ENCODE measurements at places on chromosomes 7 and 10. TPM values are rescaled to one million over a fixed set of nuclear protein-coding genes. Genes with fewer than 3 reads are reported as not detected.

- DNase-seq, result no peak
These were observed 200.0 kb downstream of the POLR1F start for GRCh38 chr7:19508821-19509220.

DNA sequence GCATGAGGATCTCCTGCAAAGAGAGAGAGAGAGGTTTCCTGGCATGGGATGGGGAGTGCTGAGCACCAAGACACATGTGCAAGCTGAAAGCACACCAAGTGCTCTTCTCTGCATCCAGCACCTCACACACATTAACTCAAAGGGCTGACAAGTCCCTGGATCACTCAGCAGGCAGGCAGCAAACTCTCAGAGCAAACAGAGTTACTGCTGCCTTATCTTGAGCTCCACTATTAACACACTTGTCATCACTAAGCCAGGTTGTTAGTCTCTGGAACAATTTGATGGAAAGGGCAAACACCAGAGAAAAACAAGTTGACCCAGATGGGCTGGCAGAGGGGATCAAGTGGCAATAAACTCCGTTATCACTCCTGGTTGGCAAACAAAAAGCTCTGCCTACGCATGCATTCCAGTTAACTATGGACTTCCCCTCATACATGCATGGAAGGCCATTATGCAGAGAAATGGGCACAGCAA, 349.9 kb downstream of the KCNMA1 start:
- DNase-seq, result no peak

DNA sequence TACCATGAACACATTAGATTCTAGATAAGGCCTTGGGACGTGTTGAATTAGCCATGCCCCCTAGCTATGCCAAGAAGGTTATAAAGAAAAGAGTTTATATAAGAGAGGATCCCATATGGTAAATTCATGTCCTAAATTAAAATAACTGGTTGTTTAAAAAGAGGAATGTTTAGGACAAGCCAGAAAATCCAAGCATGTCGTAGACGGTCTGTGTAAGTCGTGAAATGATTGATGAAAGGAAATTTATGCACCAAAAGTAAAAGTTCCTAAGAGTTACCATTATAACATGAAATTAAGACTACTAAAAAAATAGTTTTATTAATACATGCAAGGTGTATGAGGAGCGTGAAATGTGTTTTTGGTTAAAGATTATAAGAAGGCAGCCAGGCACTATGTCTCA, 624.9 kb downstream of the ARL4A start:
- DNase-seq, result no peak

GRCh38 chr10:86971232-86971991, 3.1 kb downstream of the ADIRF start:
- DNase-seq, result peak; percentile 93

DNA sequence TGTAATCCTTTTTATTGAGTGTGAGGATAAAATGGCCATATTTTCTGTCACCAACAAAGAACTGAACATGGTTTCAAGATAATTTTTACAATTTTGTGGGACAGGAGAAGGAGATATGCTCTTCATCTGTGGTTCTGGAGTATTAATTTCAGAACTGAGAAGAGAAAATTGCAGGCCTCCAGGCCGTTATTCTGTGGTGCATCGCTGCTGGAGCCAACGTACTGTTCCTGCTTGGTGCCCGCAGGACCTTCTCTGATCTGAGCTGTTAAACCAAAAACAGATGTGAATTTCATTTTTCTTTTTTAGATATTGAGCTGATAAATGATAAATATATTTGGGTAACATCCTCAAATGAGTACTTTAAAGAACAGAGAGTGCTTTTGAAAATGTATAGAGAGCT, 63.9 kb downstream of the IKZF1 start:
- no peak for DNase-seq

GRCh38 chr10:14024329-14025202, 306.2 kb downstream of the FRMD4A start:
- DNase-seq, result no peak

GRCh38 chr7:139643951-139644585, 120.6 kb downstream of the CLEC2L start:
- no peak for DNase-seq

DNA sequence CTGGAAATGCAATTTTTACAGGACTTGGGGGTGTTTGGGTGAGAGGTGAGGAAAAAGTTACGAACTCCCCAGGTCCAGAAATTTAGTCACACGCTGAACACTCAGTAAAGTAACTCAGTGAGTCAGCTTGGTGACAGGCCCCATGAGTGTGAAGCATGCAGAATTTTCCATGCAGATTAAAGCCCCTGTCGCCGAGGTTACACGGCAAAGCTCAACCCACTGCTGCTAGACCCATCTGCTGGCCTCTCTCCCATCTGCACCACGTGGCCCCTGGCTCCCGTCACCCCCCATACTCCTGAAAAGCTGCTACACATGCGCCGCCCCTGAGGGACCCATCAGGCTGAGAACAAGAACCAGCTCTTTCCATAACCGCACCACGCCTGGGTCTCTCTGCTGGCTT, 7.0 kb upstream of the MMP21 start:
- DNase-seq, result no peak

GRCh38 chr7:5343884-5344283, 61.1 kb downstream of the SLC29A4 start:
- DNase-seq, result no peak

GRCh38 chr7:31171216-31171785, 119.2 kb downstream of the ADCYAP1R1 start:
- no peak for DNase-seq

DNA sequence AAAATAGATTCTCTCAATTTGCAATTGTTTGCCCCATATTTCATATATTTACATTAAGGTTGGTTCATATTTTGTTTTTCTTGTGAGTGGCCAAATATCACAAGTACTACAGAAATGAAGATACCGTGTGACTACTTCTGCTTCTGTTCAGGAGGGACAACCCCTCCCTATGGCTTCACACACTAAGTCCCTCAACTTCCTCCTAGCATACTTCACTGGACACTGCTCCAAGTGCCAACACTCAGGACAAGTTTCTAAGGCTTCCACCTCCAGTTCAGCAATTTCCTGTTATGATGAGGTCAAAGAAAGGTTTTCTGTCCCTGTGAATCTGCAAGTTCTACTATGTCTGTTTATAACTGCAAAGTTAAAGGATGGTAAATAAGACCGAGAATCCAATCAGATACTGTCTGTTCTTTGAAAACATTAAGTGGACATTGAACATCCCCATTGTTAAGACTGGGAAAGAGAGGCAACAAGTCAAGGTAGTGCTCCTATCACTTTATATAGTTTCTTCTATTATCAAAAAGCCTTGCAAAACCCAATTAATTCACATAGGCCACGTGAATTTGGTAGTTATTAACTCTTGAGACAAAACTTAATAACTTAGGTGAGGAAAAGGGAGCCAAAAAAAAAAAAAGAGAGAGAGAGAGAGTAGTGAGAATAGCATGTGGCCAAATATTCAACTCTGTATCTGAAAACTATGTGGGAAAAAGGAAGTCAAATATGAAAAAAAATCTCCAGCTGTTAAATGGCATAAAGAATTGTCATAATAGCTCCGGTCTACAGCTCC, 81.3 kb upstream of the DKK1 start:
- no peak for DNase-seq

Gene TMEM254
- total RNA-seq, result 6.9 TPM

Gene NYAP1
- 0.32 TPM for total RNA-seq

Gene ATP6V0A4
- not detected for total RNA-seq
